T follicular helper cell (primary cell): ENCODE measurements at places on chromosomes 7 and 10.

DNA sequence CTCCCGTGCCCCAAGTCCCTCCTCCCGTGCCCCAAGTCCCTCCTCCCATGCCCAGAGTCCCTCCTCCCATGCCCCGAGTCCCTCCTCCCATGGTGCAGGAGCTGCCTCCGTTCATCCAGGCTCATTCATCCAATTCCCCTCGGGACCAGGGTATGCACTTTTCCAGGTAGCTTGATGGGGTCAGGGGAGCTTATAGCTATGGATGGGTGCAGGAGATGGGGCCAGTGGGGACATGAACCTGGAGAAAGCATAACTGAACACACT is 201.3 kb downstream of the PTPRN2 start:
- no peak for DNase-seq

DNA sequence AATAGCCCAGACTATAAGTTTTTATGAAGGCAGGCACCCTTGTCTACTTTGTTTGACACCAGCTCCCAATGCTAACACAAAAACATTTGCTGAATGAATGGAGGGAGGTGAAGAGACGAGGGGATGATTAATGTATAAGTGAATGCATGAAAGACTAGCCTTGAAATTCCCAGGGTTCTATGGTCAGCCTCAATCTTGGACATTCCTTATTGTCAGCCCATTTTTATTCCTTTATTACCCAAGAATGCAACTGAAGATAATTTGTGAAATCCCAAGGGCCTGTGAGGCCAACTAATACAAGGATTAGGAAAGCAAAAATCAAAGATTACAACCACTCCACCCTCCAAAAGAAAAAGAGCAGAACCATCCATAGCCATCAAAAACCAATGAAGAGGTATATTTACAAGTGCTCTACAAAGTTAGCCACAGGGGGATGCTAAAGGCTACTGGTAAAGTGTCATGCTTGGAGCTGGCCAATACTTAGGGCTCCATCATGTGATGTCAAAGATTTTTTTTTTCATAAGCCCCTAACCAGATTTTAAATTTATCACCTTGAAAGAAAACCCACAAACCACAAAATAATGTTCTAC is 40.0 kb upstream of the ASAH2 start:
- DNase-seq = no peak

DNA sequence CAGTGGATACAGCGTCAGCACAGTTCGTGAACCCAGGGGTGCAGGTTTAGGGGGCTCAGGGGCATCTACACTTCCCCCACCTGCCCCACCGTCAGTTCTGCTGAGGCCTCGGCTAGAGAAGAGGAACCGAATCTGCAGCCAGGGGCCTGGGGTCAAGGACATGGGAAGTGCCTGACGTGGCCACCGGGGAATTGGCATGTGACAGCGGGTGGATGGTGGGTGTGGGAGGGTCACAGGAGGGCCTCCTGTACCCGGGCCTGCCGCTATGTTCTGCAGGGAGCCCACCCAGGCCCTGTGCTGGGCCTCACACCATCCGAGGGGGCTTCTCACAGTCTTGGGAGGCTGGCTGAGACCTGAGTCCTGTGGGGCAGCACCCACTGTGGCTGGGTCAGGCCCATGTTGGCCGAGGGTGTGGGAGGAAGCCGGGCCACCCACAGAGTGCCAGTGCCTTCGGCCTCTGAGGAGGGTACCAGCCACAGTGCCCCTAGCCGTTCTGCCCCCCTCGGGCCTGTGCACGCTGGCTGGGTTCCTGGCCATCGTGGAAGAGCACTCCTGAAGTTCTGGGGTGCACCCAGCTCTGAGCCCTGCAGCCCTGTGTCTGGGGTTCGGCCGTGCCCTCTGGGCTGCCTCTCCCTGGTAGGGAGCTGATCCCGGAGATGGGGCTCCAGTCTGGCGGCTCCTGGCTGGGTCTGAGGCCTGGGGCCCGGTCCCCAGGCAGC is 5.9 kb downstream of the TTYH3 start:
- DNase-seq = no peak

DNA sequence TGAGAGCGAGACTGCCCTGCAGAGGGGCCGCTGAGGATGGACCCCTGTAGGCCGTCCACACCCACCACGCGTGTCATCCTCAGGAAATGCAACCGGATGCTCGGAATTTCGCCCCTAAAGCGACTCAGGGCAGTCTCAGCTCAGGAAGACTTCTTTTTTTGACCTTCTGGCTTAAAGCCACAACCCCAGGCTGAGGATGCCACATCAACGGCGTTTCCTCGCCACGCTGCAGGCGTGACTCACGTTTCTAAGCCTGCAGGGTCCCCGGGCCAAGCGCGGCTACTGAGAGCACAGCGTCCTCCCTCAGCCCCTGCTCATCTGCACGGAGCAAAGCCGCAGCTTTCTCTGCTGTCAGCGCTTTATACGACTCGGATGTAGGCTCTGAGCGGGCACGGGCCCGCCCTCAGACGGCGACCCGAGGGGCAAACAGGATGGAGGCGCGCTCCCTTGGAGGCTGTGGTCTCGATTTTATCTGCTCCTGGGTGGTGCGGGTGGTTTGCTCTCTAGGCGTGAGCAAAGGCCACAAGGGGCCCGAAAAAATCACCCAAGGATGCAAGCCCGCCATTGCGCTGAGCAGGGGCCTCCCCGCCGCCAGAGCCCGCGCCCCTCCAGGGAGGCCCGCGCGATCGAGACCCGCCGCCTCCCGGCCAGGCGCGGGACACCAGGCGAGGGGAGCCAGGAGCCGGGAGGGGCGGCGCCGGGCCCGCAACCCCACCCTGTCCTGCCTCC is 726 bp upstream of the INSIG1 start:
- DNase-seq = peak; percentile 74

DNA sequence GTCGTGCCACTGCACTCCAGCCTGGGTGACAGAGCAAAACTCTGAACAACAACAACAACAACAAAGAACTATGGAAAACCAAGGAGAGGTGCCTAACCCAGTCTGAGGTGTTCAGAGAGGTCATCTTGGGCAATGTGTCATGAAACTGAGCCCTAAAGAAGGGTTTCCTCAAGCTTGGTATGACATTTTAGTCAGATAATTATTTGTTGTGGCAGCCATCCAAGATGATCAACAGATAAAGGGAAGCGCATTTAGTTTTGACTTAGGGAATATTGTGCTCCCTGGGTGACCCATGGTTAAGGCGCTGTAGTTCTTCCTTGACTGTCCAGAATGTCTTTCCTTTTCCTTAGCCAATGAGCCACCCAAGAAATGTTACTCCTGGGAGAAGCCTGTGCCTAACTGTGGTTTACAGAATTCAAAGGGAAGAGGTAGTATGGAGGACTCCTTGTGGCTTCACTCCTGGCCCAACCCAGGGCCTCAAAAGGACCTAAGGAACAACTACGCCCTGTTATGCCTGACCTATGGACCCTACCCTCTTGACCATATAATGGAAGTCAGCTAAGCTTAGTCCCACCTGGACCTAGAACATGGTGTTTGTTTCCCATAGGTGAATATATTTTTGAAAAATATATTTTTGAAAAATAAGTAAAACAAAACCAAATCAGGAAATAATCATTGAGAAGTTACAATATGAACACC is 42.4 kb downstream of the TPST1 start:
- DNase-seq = no peak

DNA sequence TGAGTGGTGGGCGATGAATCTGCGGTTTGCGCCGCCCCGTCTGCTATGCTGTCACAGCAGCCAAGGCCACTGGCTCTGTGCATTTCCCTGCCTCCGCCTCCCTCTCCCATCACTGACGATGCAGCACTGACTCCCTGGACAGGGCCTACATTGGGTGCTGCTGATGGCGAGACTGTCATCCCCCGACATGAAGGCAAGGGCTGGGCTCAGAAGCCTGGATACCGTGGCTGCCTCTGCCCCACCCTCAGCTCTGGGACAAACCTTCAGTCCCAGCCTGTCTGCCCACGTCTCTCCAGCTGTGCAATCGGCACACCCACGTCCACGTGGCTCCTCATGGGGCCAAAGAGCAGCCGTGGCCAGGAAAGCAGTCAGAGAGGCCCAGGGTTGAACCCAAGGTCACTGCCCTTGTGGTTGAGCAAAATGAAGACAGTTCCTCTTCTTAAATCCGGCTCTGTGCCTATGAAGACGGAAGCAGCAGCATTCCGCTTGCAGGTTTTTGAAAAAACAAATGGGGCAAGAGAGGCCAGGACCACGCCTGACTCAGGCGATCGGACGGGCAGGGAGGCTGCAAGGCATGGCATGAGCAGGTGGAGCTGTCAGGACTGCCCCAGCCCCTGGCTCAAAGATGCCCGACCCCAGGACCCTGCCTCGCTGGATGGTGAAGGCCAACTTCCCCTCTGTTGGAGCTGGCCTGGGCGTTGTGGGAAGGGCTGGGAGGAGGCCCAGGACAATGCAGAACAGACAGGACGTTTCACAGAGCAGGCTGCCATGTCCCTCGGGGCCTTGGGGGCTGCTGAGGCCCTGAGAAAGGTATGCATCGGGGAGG is 517.5 kb downstream of the DNAJB6 start:
- no peak for DNase-seq

- DNase-seq = no peak
Observed at GRCh38 chr10:12400266-12400931, 51.1 kb downstream of the CAMK1D start.

DNA sequence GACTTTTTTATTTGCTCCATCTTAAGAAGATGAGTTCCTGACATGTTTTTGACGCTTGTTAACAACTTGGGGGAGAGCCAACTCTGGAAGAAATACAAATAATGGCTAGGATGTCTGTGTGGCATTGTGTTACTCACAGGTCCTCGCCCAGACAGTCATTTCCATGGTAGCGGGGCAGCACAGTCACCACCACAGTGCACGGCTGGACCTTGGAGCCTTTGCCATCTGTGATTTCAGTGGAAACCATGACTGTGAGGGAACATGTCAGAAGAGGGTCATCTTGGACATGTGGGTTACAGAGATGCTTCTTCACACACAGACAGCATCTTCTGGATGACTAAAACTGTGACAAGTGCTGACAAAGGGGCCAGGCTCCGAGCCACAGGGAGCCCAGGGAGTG is 74.5 kb downstream of the PKD1L1 start:
- no peak for DNase-seq

DNA sequence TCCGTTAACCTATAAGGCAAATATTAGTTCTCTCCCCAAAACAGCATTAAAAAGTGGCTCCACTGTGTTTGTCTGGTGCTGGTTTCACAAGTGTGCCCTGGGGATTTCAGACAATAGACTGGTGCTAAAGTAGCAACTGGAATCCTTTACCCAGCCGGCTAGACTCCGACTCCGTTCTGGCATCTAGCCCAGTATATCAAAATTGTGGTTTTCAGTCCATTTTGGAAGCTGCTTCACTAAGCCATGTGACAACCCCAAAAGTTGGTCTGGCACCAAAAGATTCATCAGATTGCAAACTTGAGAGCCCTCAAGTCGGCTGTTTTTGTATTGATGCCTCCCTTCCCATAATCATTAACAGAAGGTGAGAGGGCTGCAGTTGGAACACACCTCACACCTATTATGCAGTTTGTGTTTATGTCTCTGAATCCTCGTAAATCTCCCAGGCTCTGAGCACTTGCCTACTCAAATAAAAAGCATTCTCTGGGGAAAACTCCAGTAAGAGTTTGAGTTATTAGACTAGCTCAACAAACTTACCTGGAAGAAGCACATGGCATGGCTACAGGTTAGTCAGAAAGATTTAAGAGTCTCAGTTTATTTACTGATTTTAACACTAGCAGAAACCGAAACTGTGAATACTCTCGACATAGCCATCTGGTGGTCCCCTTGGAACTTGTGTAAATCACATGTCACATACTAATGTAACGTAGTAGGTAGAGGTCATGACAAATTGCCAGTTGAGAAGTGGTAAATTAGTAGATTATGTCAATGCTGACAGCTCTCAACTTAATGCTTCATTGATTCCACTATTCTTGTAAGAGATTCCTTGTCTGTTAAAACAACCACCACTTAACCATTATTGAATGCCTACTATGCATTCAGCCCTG is 14.8 kb upstream of the WNT16 start:
- no peak for DNase-seq

DNA sequence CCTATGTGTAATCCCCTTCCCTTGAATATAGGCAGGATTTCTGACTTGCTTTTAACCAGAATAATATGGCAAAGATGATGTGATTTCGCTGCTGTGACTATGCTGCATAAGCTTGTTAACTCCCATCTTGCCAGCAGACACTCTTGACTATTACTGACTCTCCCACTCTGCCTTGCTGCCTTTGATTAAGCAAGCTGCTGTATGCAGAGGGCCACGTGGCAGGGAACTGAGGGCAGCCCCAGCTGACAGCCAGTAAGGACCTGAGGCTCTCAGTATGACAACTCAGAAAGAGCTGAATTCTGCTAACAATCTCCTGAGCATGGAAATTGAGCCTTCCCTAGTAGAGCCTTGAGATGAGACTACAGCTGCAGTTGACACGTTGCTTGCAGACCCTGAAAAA is 279.4 kb upstream of the CACNA2D1 start:
- DNase-seq = no peak

DNA sequence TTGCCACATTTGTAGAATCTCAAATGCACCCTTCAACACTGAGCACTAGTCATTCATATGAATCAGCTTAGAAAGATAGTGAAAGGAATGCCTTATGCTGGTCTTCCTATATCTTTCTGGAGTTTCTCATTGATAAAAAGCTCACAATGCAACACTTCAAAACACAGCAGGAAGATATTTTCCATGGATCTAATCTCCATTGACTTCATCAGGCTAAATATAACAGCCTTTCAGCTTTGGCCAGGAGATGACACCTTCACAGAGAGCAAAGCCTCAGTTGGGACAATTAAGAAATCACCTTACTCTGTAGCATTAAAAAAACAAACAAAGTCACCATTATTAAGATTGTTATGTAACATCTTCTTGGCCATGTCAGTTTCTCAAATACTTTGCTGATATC is 6.7 kb downstream of the NRP1 start:
- DNase-seq = no peak

DNA sequence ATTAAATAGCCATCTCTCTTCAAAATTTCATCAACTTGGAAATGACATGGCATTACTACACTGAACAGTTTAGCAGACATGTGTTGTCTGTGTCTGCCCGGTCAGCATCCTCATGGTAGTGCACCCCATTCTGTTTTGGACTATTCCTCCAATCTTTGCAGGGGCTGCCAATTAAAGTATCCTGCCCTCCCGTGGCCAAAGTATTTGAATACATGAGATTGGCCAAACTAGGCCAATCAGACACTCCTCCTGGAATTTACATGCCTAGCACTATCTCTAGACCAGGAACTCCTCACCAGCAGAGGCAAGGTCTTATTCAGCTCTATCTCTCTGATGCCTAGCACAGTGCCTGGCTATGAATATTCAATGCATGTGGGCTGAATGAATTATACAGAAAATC is 4.4 kb downstream of the SHTN1 start:
- no peak for DNase-seq

GRCh38 chr10:47396311-47396717 is 12.2 kb upstream of the ZNF488 start:
- no peak for DNase-seq

DNA sequence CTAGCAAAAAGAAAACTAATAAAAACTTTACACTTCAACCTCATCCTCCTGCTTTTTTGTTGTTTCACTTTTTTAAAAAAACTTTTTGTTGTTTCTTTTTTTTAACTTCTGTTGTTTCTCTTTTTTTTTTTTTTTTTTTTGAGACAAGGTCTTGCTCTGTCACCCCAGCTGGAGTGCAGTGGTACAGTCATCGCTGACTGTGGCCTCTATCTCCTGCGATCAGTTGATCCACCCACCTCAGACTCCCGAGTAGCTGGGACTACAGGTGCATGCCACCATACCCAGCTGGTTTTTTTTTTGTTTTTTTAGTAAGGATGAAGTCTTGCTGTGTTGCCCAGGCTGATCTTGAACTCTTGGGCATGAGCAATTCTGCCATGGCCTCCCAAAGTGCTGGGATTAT is 58.0 kb upstream of the HELLS start:
- DNase-seq = no peak
